ENCODE measurements at places on chromosomes 4 and X. TPM values are rescaled to one million over a fixed set of nuclear protein-coding genes. Genes with fewer than 3 reads are reported as not detected.

The ZNF595 gene
- total RNA-seq, result 9.8 TPM

The PABPC5 gene
- 0.46 TPM for total RNA-seq

The CSAG2 gene
- not detected for total RNA-seq

The IDH3G gene
- 57.2 TPM for total RNA-seq

The LRBA gene
- 59.7 TPM for total RNA-seq

The HTATSF1 gene
- 39.2 TPM for total RNA-seq
